ENCODE measurements at places on chromosomes 7 and 10. TPM values are rescaled to one million over a fixed set of nuclear protein-coding genes. Genes with fewer than 3 reads are reported as not detected.

- no peak for DNase-seq
These were observed 166.4 kb downstream of the C7orf25 start for GRCh38 chr7:42745357-42746059.

GRCh38 chr7:123535517-123535916 lies 1.1 kb upstream of the IQUB start:
- no peak for DNase-seq

GRCh38 chr10:88938938-88939337 lies 13.6 kb downstream of the ACTA2 start:
- no peak for DNase-seq

DNA sequence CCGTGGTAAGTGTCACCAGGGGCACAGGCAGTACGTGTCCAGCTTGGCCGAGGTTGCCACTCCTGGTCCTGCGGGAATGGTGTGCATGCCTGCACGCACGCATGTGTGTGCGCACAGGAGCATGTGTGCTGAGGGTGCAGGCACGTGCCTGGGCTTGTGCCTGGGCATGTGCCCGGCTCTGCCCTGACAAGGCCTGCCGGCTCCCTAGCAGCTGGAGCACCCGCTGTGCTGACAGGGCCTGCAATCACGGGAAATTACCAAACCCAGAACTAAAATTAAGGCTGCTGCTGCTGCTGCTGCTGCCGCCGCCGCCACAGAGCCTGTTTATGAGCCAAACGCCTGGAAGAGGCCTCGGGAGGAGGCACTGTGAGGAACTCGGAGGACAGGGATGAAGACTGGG lies 28.7 kb downstream of the GHRHR start:
- DNase-seq, result no peak

DNA sequence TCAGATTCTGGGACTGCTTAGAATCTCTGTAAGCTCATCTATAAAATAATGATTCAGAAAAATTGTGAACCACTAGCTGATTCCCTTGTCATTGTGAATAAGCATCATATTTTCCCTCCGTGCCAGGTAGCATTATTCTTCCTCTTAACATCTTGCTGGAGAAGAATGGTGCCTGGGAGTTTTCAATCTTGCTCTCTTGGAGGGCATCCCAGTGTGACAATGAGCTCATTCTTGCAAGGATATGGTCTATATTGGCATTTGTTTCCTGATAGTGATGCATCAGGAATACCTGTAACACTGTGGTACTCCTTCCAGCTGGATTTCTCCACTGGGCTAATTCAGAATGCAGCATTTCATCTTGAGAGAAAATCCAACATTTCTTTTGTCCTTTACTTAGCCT lies 126.4 kb upstream of the ITGB1 start:
- no peak for DNase-seq

GRCh38 chr7:95405208-95405607 lies 9.0 kb upstream of the PON3 start:
- no peak for DNase-seq

DNA sequence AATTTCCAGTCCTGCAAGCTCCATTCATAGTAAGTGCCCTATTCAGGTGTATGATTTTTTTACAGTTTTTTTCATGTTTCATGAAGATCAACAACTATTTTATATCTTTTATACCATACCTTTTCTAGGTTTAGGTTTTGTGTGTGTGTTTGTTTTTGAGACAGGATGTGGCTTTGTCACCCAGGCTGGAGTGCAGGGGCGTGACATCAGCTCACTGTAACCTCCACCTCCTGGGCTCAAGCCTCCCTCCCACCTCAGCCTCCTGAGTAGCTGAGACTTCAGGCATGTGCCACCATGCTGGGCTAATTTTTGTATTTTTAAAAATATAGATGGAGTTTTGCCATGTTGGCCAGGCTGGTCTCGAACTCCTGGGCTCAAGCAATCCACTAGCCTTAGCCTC lies 35.0 kb downstream of the ARMH3 start:
- DNase-seq, result no peak

GRCh38 chr10:132306864-132307751 lies 642 bp downstream of the STK32C start:
- DNase-seq, result no peak

- DNase-seq, result no peak
These were observed 42.5 kb upstream of the ZNF438 start for GRCh38 chr10:31073996-31074721.

DNA sequence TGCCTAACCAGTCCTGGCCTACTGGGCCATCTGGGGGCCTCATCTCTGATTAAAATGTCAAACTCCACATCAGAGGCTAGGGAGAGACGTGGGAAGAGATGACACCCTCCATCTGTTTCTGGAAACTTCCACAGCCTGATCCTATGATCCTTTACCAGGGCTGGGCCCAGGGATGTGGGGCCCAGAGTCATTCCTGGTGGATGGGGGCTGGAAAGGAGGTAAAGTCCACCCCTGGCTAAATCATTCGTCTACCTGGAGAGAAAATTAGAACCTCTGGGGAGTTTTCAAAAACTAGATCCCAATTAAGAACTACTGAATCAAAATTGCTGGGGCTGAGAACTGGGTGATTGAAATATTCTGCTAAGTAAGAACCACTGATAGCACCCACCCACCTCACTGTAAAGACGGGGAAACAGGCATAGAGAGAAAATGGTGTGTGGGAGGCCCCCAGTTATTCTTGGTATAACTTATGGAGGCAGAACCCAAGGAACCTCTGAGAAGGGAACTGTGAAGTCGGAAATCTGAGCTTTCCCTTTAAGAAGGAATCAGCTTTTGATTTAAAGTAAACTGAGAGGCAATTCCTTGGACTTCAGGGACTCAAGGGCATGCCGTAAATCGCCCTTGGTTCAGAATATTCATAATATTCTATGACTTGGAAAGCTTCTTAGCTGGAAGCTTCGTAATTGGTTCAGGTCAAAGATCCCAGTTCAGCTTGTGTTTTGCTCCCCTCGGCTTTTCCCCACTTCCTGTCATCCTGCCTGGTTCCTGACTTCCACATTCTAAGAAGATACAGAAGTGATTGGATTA lies 53.1 kb downstream of the PRKAG2 start:
- no peak for DNase-seq

Gene SMKR1
- total RNA-seq, result 1.2 TPM

Gene EN2
- not detected for total RNA-seq

Gene NUDT13
- 1.9 TPM for total RNA-seq

Gene SPDYE8
- total RNA-seq, result not detected

Gene CFAP69
- 3.2 TPM for total RNA-seq

Gene IL6
- 0.41 TPM for total RNA-seq

Gene PPP1R17
- 2.5 TPM for total RNA-seq

Gene CCDC71L
- total RNA-seq, result 16.7 TPM

All from H1 (cell line).